SJCRH30 (cell line): ENCODE measurements at places on chromosomes 11 and 22.

DNA sequence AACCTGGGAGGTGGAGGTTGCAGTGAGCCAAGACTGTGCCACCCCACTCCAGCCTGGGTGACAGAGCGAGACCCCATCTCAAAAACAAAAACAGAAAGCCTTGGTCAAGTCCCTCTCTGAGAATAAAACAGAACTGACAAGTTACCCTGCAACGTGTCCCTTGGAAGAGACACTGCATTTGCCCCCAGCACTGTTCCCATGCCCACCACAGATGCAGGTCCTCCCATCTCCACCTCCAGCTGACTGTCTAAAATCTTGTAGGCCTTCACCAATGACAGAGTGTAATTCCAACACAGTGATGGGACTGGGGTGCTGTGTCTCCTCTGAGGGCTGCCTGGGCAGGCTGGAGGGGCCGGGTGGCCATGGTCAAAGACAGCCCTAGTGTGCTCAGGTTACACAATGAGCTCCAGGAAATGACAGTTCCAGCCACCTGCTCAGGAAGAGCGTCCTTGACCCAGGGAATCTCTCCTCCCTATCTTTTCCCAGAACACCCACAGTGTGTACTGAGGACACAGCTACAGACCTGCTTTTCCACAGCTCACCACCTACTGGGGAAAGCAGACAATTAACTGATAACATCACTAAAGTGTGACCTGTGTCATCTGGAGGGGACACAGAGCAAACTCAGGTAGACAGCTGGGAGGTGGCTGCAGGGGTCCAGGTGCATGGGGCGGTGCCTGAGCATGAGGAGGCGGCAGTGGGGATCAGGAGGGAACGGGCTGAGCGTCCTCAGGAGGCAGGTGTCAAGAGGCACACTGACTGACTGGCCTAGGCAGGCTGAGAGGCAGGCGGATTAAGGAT, 56.4 kb downstream of the ARFGAP3 start:
- H3K27ac ChIP-seq = peak overlapping the region; percentile 3; the same call in 1 of the 2 replicates
- peaks cover 9% of the 10 kb centered on the region for H3K36me3 ChIP-seq
- peak; percentile 54 for DNase-seq
- H3K27me3 ChIP-seq = no peaks in the 10 kb centered on the region
- peaks cover 14% of the 10 kb centered on the region for H3K4me1 ChIP-seq

DNA sequence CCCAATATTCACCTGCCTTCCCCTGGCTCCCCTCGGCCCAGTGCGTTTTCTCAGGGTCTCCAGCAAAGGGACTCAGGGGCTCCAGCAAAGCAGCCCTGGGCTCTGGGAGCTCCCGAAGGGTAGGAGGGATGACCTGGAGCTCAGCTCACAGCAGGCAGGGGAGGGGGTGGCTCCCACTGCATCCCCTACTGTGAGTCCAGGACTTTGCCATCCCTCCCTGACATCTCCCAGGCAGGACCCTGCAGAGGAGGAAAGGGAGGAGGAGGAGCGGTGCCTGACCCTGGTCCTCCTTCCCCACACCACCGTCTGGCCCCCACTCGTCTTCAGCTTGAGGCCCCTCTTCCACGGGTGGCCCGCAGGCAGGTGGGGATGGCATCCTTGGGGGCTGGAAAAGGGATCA, 5.0 kb downstream of the CABP7 start:
- no peaks in the 10 kb centered on the region for H3K27me3 ChIP-seq
- no peak for DNase-seq
- no peak overlapping the region for H3K27ac ChIP-seq
- no peaks in the 10 kb centered on the region for H3K36me3 ChIP-seq
- H3K4me3 ChIP-seq = no peak overlapping the region

DNA sequence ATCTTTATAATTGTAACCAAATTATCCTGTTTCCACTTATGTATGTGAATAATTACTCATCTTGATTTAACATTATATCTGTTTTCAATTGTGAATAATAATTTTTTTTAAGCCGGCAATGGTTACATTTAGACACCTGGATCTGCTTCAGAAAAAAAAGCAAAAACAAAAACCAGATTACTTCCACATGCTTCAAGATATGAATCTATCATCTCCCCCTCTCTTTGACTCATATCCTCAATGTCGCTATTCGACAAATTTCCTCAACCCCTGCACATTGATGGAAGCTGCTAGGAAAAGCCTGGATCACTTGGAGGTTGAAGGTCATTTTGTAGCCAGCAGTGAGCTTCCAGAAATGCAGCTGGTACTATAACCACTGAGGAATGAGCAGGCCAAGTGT, 42.7 kb downstream of the SLC1A2 start:
- no peak overlapping the region for H3K4me3 ChIP-seq
- H3K36me3 ChIP-seq = no peaks in the 10 kb centered on the region
- H3K27ac ChIP-seq = no peak overlapping the region
- H3K27me3 ChIP-seq = no peaks in the 10 kb centered on the region
- no peak for DNase-seq

DNA sequence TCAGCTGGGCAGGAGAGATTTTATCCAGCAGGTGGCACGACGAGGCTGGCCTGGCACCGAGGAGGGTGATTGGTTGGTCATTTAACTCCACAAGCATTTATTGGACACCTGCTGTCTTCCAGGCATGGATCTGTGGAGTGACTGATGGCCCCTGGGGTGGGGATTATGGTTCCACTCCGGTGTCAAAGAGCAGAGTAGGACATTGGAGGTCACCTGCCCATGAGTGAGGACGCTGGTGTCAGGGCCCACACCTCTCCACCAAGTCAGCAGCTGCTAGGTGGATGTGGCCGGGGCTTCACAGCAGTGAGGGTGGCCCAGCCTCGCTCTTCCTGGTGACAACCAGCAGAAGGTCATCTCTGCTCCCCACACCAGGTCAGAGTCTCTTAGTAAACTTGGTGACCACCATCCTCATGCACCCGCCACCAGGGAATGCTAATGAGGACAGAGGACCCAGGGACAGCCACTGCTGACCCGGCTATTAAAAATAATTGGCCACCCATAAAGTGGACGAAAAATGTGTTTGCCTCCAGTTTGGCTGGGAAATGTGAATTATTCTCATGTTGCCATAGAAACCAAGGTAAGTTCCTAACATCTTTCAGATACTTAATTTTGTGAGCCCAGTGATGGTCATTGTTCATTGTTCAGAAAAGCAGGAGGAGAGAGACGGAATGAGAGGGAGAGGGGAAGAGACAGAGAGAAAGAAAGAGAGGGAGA, 428.7 kb downstream of the TBC1D22A start:
- no peaks in the 10 kb centered on the region for H3K27me3 ChIP-seq
- no peaks in the 10 kb centered on the region for H3K4me1 ChIP-seq
- no peaks in the 10 kb centered on the region for H3K36me3 ChIP-seq
- no peak overlapping the region for H3K4me3 ChIP-seq
- no peak overlapping the region for H3K27ac ChIP-seq

DNA sequence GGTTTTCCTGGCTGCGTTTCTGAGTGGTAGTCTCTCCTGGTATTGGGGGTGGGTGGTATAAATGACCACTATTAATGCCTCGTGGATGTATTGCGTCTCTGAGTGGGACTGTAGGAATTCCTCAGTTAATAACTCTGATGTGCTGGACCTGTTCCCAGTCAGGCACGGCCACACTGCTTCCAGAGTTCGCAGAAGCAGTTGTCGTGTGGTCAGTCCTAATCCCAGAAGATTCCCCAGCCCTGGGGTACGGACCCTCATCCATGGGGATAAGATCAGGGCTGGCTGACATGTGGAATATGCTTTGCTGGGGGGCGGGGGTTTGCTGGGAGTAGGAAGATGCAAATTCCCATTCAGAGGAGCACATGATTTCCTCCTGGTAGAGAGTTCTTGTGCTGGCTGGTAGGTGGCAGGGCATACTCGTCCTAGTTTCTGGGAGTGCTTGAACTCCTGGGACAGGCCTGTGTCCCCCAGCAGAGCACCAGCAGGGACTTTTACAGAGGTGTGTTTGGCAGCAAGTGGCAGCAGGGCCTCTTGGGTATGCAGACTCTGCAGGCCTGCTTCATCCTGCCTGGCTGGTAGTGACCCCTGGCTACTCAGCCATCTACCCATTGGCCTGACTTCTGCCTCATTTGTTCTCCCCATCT, 157.4 kb downstream of the NAV2 start:
- no peaks in the 10 kb centered on the region for H3K27me3 ChIP-seq
- DNase-seq = peak; percentile 95
- no peaks in the 10 kb centered on the region; the same call in 1 of the 2 replicates for H3K36me3 ChIP-seq
- H3K4me1 ChIP-seq = peaks cover 76% of the 10 kb centered on the region
- no peak overlapping the region for H3K4me3 ChIP-seq
- H3K27ac ChIP-seq = peak overlapping the region; percentile 62

DNA sequence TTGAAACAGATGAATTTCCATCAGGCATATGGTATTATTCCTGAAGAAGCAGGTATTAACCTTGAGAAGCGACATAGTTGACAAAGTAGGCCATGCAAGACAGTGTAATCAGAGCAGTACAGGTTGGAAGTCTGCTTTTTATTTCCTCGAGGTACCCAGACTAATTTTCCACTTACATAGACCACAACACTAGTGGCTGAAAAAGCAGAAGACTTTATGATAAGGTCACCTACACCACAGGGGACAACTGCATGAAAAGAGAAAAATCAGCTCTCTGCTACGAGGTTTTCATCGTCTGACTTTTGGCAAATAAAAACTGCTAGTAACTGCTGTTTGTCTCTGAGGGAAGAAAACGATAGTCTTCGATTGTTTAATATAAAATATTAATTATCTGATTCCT, 77.5 kb downstream of the CNTN5 start:
- DNase-seq = no peak
- no peak overlapping the region for H3K4me3 ChIP-seq
- H3K4me1 ChIP-seq = no peaks in the 10 kb centered on the region
- no peaks in the 10 kb centered on the region for H3K36me3 ChIP-seq
- peak overlapping the region; percentile 51 for H3K27ac ChIP-seq

GRCh38 chr11:122721201-122721963, 65.9 kb downstream of the UBASH3B start:
- H3K27ac ChIP-seq = no peak overlapping the region
- no peaks in the 10 kb centered on the region for H3K27me3 ChIP-seq
- no peaks in the 10 kb centered on the region for H3K4me1 ChIP-seq
- no peak overlapping the region for H3K4me3 ChIP-seq
- no peaks in the 10 kb centered on the region for H3K36me3 ChIP-seq

GRCh38 chr22:49322861-49323622, 504.6 kb downstream of the BRD1 start:
- no peaks in the 10 kb centered on the region for H3K4me1 ChIP-seq
- no peak overlapping the region for H3K4me3 ChIP-seq
- no peaks in the 10 kb centered on the region for H3K36me3 ChIP-seq
- DNase-seq = no peak
- peaks cover 22% of the 10 kb centered on the region for H3K27me3 ChIP-seq
- no peak overlapping the region for H3K27ac ChIP-seq

DNA sequence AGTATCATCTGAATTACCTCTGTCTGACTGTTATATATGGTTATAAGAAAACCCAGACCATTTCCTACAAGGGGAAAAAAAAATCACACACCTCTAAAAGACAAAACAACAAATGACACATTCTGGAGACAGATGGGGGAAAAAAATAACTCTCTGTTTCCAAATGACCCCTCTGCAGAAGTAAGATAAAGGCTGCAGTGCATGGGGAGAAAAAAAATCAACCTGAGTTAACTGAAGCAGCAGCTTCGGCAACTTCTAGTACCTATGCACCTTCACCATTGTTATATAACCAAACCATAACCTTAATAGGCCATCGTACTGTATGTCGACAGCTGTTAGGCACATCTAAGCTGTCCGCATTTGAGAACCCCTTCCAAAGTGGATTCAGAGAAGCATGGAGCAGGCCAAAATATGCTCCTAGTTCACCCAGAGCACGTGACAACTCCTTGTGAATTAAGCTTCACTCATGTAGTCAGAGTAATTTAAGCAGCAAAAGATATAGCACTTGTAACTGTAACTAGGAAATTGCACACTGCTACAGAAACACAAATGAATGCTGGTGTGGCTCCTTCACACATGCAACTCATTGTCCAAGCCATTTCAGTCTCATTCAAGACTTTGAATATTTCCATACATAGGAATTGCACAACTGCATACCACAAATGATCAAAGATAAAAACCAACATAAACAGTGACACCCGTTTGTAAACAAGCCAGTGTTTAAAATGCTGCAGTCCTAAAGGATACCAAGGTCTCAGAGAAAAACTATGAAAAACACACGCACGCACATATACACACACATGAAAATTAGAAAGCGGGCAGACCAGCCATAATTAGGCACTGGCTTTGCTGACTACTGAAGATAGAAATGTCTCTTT, 2.7 kb downstream of the SIK3 start:
- H3K4me1 ChIP-seq = no peaks in the 10 kb centered on the region; the same call in 1 of the 2 replicates
- no peak overlapping the region for H3K4me3 ChIP-seq
- no peak overlapping the region for H3K27ac ChIP-seq
- no peaks in the 10 kb centered on the region for H3K36me3 ChIP-seq

GRCh38 chr11:119263352-119263940, 53.5 kb downstream of the MCAM start:
- DNase-seq = no peak
- H3K27me3 ChIP-seq = no peaks in the 10 kb centered on the region
- no peak overlapping the region for H3K4me3 ChIP-seq

- H3K4me1 ChIP-seq = peaks cover 41% of the 10 kb centered on the region
- H3K36me3 ChIP-seq = no peaks in the 10 kb centered on the region
- DNase-seq = no peak
- no peaks in the 10 kb centered on the region for H3K27me3 ChIP-seq
- no peak overlapping the region for H3K27ac ChIP-seq
Measured at GRCh38 chr11:65917434-65918210, 1.2 kb downstream of the C11orf68 start.

GRCh38 chr11:75152090-75152489, 1.2 kb downstream of the SLCO2B1 start:
- no peak overlapping the region for H3K27ac ChIP-seq
- no peaks in the 10 kb centered on the region for H3K27me3 ChIP-seq
- peaks cover 54% of the 10 kb centered on the region for H3K4me1 ChIP-seq

GRCh38 chr11:83427501-83427900, 141.3 kb upstream of the CCDC90B start:
- H3K36me3 ChIP-seq = no peaks in the 10 kb centered on the region
- H3K27ac ChIP-seq = no peak overlapping the region
- no peak overlapping the region for H3K4me3 ChIP-seq
- no peaks in the 10 kb centered on the region for H3K4me1 ChIP-seq
